ENCODE measurements at places on chromosomes 11 and 22.
A peak's percentile ranks its signal among the peaks of the same experiment; 100 is the strongest.

DNA sequence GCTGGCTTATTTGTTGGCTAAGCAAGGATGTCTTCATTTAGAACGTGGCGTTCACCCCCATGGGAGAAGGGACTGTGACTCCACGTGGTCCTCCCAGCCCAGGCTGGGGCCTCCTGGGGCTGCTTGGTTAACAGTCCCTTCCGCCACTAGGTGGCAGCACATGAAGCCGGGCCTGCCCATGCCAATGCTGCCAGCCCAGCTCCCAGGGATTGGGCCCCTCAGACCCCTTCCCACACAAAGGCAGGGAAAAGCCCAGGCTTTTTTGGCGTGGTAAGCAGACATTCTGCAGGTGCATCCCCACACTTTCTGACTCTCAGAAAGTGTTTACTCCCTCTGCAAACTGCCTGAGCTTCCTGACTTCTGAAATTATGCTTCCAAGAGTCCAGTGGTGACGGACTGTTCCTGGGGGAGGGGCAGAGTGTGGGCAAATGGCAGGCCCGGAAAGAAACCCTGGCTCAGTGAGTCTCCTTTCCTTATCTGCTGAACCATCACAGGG, 3.1 kb downstream of the CBX6 start:
- DNase-seq: peak; percentile 82

DNA sequence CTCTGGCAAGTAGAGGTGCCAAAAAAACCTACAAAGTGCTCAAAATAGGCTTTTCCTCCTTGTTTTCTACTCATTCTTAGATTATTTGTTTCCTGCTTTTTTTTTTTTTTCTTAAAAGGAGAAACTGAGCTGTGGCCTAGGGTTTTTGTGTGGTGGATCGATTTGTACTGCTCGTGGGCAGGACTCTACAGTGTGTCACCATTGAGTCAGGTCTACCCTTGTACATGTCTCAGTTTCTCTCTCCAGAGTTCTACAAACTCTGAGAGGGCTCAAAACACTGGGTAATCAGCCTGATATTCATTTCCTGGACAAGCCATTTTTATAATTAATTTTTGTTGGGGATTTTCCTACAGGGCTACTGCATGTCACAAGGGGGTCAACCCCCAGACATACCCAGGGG, 5.2 kb upstream of the CASP4 start:
- no peak for DNase-seq

- DNase-seq: no peak
Observed at GRCh38 chr11:3220101-3220500, 1.5 kb upstream of the MRGPRG start.

DNA sequence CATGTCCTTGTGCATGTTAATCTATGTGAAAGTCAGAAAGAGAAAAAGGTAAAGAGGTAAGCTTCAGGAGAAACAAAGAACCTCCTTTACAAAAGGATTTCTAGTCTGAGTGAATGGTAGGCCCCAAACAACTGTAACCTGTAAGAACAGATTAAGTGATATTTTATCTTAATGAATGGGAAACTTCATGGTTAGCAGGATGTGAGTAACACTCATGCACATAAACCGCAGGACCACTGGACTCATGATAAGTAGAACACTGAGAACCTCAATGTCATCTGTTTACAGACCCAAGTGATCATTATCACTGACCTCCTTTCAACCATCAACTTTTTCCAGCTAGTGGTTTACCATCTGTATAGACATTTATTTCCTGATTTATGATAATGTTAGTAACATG, 19.9 kb downstream of the OR8G5 start:
- peak; percentile 20 for DNase-seq

- no peak for DNase-seq
Observed at GRCh38 chr11:73346186-73346935, 29.8 kb upstream of the RELT start.

- no peak for DNase-seq
Observed at GRCh38 chr11:65782816-65783228, 2.0 kb upstream of the AP5B1 start.

DNA sequence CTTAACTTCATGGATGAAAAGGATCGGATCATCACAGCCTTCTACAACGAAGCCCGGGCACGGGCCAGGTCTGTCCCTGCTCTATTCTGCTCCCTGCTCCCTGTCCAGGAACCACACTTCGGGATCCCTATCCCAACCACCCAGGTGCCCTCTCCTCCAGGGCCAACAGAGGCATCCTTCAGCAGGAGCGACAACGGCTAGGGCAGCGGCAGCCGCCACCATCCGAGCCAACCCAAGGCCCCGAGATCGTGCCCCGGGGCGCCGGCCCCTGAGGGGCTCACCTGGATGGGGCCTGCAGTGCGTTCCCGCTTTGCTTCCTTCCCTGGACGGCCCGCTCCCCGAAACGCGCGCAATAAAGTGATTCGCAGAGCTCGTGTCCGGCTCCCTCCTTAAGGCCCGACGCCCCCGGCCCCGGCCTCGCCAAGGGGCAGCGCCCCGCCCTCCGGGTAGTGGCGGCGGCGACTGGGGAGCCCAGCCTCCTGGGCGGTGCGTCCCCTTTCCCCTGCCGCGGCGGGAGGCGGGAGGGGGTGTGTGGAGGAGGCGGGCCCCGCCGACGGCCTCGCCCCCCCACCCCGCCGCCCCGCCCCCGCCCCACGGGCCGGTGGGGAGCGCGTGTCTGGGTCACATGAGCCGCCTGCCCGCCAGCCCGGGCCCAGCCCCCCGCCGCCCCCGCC, at the start of gene VEGFB:
Gene VEGFB (plus strand): TSS at position 672 of the 674 bp plus-strand sequence. CDS start 250 bp downstream, outside the sequence.
- DNase-seq: peak; percentile 62

- DNase-seq: no peak
Observed at GRCh38 chr11:79894111-79894510, 453.3 kb upstream of the TENM4 start.

DNA sequence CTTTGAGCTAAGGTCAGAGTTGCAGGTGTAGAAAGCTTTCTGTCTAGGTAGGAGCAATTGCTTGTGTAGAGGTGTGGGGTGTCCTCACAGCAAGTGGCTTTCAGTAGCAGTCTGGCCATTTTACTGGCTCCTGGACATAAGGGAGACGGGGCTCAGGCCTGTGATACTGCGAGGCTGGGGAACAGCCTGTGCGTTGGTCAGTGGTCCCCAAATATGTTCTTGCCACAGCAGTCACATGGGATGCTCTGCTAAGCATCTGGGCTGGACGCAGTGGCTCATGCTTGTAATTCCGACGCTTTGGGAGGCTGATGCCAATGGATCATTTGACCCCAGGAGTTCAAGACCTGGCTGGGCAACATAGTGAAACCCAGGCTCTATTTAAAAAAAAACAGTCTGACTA, 1.9 kb downstream of the MCM5 start:
- DNase-seq: no peak

- DNase-seq: peak; percentile 41
Observed at GRCh38 chr11:126561327-126561893, 205.9 kb downstream of the ST3GAL4 start.

- no peak for DNase-seq
Observed at GRCh38 chr11:5274395-5274794, 4.7 kb upstream of the HBE1 start.

- DNase-seq: no peak
Observed at GRCh38 chr22:11605468-11605981, 3922.5 kb upstream of the OR11H1 start.

GRCh38 chr11:73267122-73267846, 4.9 kb upstream of the P2RY6 start:
- DNase-seq: no peak

DNA sequence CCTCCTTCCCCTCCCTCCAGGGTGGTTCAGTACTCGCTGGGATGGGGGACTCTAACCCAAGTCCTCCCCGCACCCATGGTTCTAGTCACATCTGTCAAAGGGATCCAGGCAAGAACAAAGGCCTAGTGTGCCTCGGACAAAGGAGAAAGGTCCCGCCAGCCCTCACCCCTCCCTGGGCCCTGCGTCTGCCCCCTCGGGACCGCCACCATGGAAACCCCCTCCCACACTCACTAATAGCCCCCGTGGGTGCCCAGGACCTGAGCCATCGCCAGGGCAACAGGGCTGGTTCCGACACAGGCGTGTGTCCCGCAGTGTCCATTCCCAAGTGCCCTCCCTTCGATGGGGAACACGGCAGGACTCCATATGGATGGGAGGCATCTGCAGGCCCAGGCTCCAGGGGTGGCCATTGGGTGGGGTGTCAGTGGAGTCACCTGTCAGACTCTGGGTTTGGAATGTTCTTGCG, 5.1 kb upstream of the CARNS1 start:
- DNase-seq: no peak

GRCh38 chr11:96254854-96255253, 88.1 kb downstream of the MAML2 start:
- peak; percentile 79 for DNase-seq

DNA sequence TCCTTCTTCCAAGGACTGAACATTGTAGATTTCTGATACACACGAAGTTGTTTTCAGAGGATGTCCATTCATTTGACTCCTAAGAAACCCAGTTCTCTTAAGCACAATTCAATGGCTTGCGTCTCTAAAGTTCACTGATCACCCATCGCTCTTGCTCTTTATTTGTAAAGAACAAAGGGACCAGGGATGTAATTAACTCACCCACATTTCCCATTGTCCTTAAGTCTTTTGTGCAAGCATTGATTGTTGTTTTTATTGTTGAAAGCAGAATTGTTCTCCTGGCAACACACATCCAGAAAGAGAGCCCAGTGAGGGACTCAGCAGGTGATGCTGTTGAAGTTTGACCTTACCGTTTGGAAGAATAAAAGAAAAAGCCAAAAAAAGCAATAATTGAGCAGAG, 59.2 kb downstream of the SPON1 start:
- DNase-seq: no peak

DNA sequence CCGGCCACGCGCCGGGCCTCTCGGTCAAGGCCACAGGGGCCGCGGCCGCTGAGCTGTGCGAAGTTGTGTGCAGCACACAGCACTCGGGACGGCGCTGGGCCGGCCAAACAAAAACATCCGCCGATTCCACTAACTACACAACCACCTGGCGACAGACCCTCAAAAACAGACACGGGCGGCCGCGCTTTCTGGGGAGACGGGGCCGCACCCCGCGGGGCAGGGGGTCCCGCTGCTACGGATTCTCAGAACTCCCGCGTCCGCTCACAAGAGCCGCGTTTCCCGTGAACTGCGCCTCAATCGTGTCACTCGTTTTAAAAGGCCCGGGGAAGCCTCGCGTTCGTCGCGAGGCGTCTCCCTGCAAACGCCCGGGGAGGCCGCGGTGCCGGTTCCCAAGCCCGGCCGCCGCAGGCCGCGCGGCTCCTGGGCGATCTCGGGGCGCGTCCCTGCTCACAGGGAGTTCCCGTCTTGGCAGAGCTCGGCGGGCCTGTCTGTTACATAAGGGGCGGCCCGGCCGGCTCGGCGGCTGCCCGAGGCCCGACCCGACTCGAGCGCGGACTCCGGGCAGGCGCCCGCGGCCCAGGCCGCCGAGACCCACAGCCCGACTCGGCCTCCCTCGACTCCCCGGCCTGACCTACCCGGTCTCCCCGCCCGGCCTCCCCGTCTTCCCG, 936 bp downstream of the BRD1 start:
- DNase-seq: peak; percentile 70

GRCh38 chr22:34068001-34068400, 147.7 kb upstream of the LARGE1 start:
- no peak for DNase-seq

GRCh38 chr11:34331736-34332135, 26.1 kb downstream of the ABTB2 start:
- no peak for DNase-seq

DNA sequence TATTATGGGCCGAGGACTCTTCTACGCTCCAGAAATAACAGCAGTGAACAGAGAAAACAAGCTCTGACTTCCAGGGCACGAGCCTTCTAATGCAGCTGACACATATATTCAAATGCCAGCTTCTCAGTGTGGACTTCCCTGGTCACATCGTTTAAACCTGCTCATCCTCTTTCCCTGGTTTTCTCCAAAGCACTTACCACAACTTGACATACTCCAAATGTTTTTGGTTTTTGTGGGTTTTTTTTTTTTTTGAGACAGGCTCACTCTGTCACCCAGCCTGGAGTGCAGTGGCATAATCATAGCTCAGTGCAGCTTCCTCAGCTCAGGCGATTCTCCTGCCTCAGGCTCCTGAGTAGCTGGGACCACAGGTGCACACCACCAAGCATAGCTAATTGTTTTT, 105.5 kb downstream of the MICAL3 start:
- DNase-seq: no peak

- no peak for DNase-seq
Observed at GRCh38 chr11:87459351-87459750, 421.6 kb downstream of the TMEM135 start.

GRCh38 chr11:109584001-109584972, 162.3 kb downstream of the C11orf87 start:
- DNase-seq: no peak

- DNase-seq: peak; percentile 96
Observed at GRCh38 chr11:20387261-20388095, at the start of gene PRMT3. Gene PRMT3, plus strand, starts transcription at chr11:20387716. Its CDS starts 31 bp downstream, at chr11:20387747.

- no peak for DNase-seq
Observed at GRCh38 chr22:24424001-24424900, 3.1 kb upstream of the ADORA2A start.

Data from suppressor macrophage treated with lipopolysaccharide for 1 hour (primary cell).